Endothelial cell (in vitro differentiated cells): ENCODE measurements at places on chromosomes 4 and X. TPM values are rescaled to one million over a fixed set of nuclear protein-coding genes. Genes with fewer than 3 reads are reported as not detected.

DNA sequence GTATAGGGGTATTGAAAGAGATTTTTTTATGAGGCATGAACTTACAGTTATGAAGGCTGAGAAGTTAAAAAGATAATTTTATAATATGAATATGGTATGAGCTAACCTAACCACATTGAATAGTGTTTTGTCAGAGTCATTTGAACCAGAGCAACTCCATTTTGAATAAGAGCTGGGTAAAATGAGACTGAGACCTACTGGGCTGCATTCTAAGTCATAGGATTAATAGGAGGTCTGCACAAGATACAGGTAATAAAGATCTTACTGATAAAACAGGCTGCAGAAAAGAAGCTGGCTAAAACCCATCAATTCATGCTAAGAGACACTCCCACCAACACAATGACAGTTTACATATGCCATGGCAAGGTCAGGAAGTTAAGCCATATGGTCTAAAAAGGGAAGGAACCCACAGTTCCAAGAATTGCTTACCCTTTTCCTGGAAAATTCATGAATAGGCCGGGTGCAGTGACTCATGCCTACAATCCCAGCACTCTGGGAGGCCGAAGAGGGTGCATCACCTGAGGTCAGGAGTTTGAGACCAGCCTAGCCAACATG is 209.2 kb downstream of the TECRL start:
- DNase-seq, result no peak

DNA sequence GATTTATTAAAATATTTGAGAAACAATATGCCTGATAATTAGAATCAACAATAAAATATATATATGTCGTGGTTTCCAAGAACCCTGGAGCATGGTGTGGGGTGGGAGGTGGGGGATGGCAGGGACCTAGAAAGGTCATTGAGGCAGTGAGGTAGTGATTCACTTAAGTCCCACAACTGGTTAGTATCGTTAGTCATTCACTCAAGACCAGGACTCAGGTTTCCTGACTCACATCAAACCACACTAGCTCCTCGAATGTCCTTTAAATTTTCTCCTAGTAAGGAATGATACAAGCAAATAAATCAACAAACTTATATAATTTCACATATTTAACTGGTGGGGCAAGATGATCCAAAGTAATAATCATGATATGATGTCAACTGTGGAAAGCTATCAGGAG is 158.8 kb upstream of the AADAT start:
- DNase-seq, result no peak

Gene XAGE1A
- total RNA-seq, result not detected

Gene PGRMC2
- total RNA-seq, result 37.4 TPM

Gene ITIH6
- total RNA-seq, result 0.13 TPM

DNA sequence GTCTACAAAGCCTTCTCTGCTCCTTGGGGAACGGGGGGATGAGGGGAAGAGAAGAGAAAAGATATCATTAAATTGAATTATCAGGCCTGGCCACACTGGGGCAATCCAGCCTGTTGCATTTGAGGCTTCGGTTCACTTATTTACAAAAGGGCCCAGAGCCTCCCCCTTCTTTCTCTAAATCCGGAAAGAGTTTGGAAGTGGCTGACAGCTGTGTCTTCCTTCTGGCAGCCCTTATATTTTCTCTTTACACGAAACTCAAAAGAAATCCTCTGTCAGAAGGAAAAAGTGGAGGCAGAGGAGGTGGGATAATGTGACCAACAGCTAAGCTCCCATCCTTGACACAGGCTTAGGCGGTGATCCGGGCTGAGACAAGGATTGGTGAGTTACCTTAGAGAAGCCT is 158.3 kb upstream of the TAPT1 start:
- DNase-seq, result no peak

GRCh38 chrX:133435544-133436124 is 20.3 kb upstream of the GPC4 start:
- DNase-seq, result no peak

GRCh38 chr4:186227744-186228513 is 622 bp downstream of the KLKB1 start:
- no peak for DNase-seq

GRCh38 chr4:157143369-157143768 is 67.4 kb downstream of the GLRB start:
- DNase-seq, result no peak

- no peak for DNase-seq
Observed at GRCh38 chr4:158020176-158020575, 152.6 kb downstream of the GASK1B start.

DNA sequence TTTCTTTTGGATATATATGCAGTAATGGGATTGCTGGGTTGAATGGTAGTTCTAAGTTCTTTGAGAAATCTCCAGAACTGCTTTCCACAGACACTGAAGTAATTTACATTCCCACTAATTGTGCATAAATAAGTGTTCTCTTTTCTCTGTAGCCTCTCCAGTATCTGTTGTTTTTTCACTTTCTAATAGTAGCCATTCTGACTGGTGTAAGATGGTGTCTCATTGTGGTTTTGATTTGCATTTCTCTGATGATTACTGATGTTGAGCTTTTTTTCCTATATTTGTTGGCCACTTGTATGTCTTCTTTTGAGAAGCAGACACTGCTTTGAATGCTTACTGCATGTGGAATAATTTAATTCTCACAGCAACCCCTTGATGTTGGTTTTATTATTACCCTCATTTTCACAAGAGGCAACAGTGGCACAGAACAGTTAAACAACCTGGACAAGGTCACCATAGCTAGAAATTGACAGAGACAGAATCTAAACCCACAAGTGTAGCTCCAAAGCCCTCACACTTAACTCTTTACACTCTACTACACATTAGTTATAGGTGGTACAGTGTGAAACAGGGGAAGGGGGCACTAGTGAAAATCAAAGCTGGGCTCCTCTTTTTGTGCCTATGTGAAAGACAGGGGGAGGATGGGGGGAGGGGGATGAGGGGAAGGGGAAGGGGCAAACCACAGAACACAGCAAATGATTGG is 96.1 kb downstream of the REELD1 start:
- no peak for DNase-seq

GRCh38 chr4:8846046-8846720 is 25.5 kb downstream of the HMX1 start:
- DNase-seq, result no peak

Gene CFAP47
- total RNA-seq, result 0.44 TPM

DNA sequence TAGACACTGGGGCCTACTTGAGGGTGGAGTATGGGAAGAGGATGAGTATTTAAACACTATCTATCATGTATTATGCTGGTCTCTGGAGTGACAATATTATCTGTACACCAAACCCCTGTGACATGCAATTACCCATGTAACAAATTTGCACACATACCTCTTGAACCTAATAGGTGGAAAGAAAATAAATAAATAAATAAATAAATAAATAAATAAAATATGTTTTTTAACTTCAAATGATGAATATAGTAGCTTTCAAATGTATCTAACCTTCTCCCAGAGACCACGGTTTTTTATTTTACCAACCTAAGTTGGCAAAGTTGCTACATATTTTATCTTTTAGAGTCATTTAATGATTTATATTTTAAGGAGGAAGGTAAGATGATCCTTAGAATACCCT is 105.0 kb downstream of the TGIF2LX start:
- no peak for DNase-seq

GRCh38 chr4:28444886-28445496 is 1584.3 kb downstream of the STIM2 start:
- no peak for DNase-seq

GRCh38 chr4:53778155-53778554 is 186.9 kb upstream of the LNX1 start:
- no peak for DNase-seq

GRCh38 chrX:155022585-155022984 is at the start of gene F8:
Gene F8 (minus strand): TSS chrX:155022723. CDS start chrX:155022552, 171 bp downstream.
- no peak for DNase-seq

Gene MAGEC3
- 0.13 TPM for total RNA-seq

Gene TRIM60
- not detected for total RNA-seq

GRCh38 chr4:62439051-62439450 is 1238.9 kb downstream of the ADGRL3 start:
- DNase-seq, result no peak
